Activated CD4-positive, alpha-beta T cell treated with anti-CD3 and anti-CD28 coated beads, Interleukin-10, Interleukin-2, amounts not matched to agents 100 ng/mL and 50 ng/mL, durations not matched to agents 16 hours and 8 hours (primary cell): ENCODE measurements at places on chromosomes 12 and 14.

DNA sequence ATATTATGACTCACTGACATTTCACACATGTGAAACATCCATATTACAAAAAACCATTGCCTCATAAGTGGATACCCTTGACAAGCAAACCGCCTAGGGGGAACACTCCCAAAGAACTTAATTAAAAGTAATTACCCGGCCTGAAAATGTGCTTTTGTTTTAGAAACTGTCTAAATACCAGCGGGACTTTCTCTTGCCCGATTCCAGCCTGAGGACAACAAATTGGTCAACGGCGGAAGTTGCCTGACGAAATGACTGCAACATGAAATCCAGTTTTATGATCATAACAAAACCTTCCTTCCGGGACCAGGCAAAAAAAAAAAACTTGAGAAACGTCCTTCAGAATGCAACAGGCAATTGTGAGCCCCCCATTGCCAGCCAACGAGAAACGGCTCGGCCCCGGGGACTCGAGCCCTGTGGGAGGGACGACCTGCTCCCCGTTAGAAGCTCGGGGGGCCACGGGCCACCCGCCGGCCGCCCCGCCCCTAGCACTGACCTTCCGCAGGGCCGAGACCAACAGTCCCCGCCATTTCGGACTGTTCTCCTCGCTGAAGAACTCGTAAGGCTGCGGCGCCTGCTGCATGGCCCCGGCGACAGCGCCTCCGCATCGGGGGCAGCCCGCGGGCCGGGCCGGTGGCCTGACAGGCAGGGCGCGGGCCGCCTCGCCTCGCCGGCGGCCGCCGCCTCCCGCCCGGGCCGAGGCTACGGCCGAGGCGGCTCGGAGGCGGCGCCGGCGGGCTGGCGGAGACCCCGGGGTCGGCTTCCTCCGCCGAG lies 490 bp downstream of the SOS2 start:
- peak; percentile 66 for DNase-seq

DNA sequence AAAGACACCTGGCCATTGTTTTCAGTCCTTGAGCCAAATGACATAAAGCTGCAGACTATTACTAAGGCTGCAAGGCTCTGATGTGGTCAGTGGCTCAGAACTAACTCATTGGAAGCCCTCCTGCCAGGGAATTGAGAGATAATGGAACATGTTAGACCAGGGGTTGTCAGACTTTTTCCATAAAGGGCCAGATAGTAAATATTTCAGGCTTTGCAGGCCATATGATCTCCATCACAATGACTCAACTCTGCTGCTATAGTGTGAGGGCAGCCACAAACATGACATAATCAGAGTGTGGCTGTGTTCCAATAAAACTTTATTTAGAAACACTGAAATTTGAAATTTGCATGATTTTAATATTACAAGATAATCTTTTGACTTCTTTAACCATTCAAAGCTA lies 140.3 kb downstream of the TMEM30B start:
- no peak for DNase-seq

DNA sequence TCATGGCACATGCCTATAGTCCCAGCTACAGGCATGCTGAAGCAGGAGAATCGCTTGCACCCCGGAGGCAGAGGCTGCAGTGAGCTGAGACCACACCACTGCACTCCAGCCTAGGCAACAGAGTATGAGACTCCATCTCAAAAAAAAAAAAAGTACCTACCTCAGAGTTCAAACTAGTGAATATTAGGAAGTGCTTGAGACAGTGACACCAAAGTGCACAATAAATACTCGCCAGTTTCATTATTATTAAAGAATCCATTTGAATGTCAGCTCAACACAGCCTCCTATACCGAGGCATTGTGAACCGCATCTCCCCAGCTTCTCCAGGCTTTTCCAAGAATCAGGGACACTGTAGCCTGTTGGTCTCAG lies 5.0 kb downstream of the GAPDH start:
- DNase-seq = no peak

- DNase-seq = no peak
These were observed 4.5 kb downstream of the SELPLG start for GRCh38 chr12:108629151-108629550.

GRCh38 chr12:117977373-117977772 lies 8.6 kb upstream of the KSR2 start:
- DNase-seq = no peak

DNA sequence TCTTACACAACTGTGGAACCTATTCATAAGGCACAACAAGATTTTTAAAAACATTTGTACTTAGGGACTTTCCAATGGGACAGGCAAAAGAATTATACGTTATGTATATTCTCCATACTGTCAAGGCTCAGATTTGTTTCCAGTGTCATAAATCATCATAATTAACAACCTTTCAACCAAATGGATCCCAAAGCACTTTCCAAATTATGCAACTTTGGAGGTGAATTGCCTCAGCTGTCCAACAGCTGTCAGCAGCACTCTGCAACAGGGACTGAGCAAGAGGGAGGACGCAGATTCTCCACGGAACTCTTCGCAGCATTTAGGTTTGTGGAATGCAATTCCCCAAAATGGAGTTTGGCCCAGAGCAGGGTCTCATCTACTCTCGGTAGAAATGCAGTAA lies 186.6 kb downstream of the PAX9 start:
- no peak for DNase-seq

DNA sequence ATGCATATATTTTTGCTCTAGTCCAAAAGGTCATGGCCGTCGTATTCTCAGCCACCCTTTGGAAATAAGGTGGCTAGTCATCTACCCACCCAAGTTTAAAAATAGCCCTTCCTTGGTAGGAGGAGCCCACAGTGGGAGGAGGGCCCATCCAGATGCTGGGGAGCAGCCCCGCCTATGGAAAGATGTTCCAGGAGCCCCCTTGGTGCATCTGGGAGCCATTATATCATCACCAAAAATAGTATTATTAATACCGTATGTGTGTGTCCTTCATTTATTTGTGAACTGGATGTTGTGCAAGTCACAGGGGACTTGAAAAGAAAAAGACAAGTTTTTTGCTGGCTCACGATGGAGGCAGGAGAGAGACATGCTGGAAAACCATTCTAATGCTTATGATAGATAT lies 34.0 kb downstream of the EMP1 start:
- no peak for DNase-seq

GRCh38 chr12:132305991-132306884 lies 23.2 kb downstream of the GALNT9 start:
- no peak for DNase-seq

- DNase-seq = no peak
These were observed 248.1 kb downstream of the APAF1 start for GRCh38 chr12:98893126-98893674.

GRCh38 chr12:120453977-120454376 lies 7.7 kb downstream of the GATC start:
- DNase-seq = peak; percentile 59

DNA sequence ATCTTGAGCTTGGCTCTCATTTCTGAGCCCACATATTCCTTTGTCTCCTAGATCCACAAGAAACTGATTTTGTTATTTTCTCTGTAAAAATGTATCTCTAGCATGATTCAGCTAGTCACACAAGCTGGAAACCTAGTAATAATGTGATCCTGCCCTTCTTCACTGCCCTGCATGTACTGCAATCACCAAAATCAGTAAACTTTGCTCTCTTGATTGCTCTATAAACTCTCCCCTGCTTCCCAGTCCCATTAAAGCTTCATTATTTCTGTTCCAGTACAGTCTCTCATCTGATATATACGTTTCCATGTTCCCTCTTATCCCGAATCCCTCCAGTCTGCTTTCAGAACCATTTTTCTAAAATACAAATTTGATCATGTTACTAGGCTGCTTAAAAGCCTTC lies 166.5 kb downstream of the MSRB3 start:
- no peak for DNase-seq

DNA sequence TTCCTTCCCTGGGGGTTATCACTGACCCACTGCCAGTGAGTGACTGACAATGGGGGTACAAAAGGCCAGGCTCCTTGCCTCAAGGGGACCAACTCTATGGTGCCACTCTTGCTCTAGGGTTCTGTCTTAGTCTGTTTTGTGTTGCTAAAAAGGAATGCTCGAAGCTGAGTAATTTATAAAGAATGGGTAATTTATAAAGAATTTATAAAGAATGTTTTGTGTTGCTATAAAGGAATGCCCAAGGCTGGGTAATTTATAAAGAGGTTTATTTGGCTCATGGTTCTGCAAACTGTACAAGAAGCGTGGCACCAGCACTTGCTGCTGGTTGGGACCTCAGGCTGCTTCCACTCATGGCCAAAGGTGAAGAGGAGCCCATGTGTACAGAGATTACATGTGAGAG lies 15.8 kb upstream of the RASSF8 start:
- DNase-seq = no peak

DNA sequence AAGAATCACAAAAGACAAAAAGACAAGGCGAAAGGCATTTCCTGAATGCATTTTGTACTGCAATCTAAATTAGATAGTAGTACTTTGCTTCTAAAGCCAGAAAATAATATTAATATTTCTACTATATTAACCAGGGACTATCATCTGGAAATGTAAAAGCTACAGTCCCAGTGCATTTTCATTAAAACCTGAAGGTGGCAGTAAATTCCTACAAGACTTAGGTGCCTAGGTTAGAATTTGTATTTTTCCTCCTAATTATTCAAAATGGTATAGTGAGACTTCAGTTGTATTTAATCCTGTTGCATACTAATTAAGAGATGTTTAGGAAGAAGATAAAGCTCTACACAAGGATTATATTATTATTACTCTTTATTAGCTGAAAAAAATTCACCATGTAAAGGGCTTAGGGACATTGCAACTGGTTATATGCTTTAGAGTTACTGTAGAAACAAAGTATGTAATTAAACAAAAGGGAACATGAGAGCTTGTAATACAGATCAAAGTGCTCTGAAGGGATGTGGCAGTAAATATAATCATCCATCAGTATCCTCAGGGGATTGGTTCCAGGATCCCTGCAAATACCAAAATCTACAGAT lies 53.6 kb downstream of the BRMS1L start:
- DNase-seq = peak; percentile 32

DNA sequence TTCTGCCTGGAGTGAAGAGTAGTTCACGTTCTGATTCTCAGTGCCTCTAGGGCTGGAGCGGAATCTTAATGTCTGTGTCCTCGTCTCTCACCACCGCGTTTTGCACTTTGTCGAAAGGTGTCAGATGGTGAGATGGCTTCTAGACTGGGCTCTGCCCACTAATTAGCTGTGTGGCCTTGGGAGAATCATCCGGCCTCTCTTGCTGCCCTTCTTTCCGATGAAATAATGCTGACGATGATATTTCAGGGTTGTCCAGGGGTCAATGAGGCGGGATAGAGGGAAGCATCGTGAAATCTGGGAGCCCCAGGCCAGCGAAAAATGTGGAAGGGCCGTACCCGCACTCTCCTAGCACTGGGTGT lies 811 bp upstream of the GALNT16 start:
- no peak for DNase-seq

GRCh38 chr12:11761869-11762567 lies 112.5 kb downstream of the ETV6 start:
- DNase-seq = no peak

- peak; percentile 88 for DNase-seq
These were observed 107.5 kb upstream of the ATF7IP start for GRCh38 chr12:14257734-14258574.

DNA sequence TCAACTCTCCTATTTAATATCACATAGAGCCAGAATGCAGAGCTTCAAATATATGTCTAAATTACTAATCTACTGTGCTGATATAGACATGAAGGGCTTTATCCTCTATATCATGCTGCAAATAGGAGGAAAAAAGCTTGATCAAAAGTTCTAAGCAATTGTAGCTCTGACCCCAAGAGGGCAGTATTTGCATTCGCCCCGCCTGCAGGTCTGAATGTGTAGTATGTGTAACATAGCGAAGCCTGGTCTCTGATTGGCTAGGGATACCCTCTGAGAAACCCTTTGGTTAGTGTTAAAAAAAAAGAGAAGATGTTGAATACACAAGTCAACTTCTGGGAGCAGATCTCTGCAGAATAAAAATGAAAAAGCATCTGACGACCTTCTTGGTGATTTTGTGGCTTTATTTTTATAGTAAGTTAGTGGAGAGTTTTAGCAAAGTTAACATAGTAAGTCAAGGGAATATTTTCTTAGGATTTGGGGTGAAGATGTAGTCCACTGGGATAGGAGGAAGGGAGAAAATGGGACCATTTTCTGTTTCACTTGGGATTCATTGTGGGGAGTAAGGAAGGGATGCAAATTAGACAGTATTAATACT lies 151.6 kb upstream of the OR4E1 start:
- DNase-seq = peak; percentile 71

DNA sequence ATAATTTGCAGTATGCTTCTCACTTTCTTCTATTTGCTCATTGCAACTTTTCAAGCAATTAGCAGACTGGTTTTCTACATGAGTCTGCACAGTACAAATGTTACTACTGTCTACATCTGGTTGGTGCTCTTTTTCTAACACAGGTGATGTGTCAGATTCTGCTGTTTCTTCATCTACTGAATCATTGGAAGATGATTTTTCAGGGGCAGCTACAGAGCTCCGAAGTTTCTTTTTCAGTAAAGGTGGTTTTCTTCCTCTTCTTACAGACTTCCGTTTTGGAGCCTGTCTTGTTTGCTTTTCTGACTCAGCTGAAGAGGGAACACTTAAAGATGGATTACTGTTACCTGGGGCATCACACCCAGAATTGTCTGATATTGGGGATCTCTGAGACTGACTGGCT lies 62.1 kb downstream of the SCAF11 start:
- peak; percentile 26 for DNase-seq

- no peak for DNase-seq
These were observed 882.3 kb downstream of the RPS29 start for GRCh38 chr14:48703728-48704467.

DNA sequence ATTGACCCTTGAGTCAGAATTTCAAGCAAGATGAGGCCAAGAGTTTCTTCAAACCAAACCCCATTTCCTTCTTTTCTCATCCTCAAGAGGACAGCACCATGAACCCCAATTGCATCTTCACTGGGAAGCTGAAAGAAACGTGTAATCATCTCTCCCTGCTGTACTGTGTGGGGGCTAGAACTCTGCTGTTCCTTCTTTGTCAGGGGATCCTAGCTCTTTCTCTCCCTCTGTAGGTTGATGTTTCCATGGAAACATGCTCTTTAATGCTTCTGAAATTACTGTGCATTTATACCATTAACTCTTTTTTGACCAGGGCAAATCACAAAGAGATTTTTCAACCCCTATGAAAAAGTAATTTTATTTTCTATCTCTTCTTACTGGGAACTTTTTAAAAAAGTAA lies 295.1 kb downstream of the GRIN2B start:
- DNase-seq = no peak

- peak; percentile 76 for DNase-seq
These were observed 7.6 kb upstream of the FLVCR2 start for GRCh38 chr14:75570797-75571196.

DNA sequence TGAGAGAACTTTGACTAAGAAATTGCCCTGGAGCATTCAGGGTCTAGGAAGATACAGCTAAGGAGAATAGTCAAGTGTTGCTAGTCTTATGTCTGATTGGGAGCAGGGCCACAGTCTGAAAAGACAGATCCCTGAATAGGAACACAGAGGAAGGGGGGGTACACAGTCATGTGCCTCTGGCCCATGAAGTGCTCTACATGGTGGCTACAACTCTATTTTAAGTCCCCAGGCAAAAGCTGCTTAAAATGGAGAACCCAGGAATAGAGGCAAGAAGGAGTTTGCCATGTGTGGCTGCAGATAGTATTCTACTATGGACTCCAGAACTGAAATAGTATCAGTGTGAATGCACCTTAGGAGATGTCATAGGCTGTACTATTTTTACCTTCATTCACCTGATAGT lies 118.0 kb upstream of the NPAS3 start:
- DNase-seq = no peak

GRCh38 chr14:55722054-55722453 lies 142.0 kb downstream of the KTN1 start:
- DNase-seq = no peak

- DNase-seq = no peak
These were observed 151.9 kb upstream of the ABCD2 start for GRCh38 chr12:39771456-39771855.
